ENCODE measurements at places on chromosomes 2 and 18.
A peak's percentile ranks its signal among the peaks of the same experiment; 100 is the strongest.

DNA sequence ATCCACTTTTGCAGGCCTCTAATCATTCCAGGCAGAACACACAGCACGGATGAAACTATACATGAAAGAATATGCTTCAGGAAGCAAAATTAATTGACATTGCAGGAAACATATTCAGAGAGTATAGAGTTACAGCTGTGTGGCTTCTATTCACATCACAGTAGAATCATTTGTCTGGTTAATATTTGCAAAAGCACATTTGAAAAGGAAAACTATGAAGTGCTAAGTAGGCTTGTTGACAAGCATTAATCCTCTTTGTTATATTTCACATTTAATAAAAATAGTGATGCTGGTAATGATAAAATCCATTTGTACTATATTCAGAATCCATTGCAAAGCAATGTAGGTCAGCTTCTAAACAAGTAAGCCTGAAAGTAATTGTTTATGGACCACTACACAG is 32.2 kb upstream of the PIK3C3 start:
- DNase-seq: no peak

DNA sequence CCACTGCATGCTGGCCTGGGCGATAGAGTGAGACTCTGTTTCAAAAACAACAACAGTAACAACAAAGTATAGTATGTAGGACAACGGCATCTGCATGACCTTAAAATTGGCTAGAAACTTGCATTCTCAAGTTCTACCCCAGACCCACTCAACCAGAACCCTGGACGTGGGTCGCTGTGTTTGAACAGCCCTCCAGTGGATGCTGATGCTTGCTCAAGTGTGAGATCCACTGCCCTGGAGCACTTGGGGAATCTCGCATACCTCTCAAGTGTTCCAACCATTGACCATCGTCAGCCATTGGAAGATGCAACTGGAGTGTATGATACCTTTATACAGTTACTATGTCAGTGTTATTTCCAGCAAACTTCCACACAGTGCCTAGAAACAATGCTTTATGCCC is 435.9 kb downstream of the DCDC2C start:
- peak; percentile 20 for DNase-seq

GRCh38 chr2:134594399-134594798 is 124.4 kb downstream of the TMEM163 start:
- no peak for DNase-seq

DNA sequence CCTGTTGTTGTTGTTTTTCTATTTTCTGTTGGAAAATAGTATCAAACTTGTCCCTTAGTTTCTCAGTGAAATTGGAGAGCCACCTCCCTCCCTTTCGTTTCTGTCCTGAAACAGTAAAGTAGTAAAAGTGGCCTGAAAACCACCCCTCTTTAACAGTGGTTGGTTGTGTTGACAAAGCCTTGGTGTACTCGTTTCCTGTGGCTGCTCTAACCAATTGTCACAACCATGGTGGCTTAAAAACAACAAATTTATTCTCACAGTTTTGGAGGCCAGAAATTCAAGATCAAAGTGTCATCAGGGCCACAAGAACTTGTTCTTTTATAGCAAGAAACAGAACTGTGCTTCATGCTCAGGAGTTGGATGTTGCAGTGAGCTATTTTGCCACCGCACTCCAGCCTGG is 4.0 kb upstream of the DYSF start:
- no peak for DNase-seq

- DNase-seq: no peak
Observed at GRCh38 chr2:172220121-172220520, 117.4 kb upstream of the DLX2 start.

DNA sequence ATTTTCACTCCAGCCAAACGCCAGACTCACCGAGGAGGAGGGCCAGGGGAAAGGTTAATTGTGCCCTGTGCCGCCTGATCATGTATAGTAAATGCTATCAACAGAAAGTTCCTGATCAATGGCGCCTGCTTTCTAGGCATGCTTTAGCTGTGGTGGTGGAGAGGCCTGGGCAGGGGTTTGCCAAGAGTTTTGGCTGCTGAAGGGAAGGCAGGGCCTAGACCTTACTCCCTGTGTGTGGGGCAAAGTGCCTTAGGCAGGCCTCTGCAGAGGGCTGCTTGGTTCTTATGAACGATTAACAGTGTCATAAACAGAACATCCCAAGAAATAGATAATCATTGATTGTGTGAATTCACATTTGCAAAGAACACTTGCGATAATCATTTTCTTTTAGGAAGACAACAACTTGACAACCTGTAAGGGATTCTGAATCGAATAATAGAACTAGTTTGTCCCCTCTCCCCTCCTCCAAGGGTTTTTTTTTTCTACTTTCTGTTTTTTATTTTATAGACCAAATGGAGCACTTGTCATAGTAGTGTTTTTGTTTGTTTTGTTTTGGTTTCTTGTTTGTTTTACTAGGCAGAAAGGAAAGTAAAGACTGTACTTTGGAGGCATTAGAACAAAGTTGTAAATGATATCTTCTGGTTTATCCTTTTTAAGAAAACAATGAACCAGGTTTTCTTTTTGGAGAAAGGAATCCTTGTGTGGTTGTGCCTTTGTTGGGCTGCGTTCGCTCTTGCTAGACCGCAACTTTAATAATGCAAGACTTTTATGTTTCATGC is 6.5 kb downstream of the TSHZ1 start:
- no peak for DNase-seq

DNA sequence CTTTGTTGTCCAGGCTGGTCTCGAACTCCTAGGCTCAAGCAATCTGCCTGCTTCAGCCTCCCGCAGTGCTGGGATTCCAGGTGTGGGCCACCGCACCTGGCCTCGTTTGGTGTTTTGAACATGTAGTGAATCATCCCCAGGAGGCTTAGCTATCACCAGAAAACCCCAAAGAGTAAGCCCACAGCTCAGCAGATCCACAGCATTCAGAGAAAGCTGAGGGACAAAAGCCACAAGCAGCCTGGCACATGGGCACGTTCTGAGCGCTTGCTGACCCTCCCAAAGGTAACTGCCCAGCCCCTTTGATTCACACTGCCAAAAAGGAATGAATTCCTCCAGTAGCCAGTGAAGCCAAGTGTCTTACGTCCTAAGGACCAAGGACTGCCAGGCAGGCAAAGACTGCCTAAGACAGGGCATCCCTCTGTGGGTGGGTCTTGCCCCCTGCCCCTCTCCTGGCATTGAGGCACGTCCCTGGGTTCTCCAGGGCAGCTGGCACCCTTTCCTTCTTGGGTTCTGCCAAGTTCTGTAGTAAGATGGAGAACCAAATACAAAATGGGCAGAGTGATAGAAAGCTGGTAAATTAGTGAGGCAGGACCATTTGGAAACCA is 31.7 kb downstream of the MBP start:
- DNase-seq: no peak

- DNase-seq: no peak
Observed at GRCh38 chr2:173550143-173550542, 195.5 kb downstream of the CDCA7 start.
